ENCODE measurements at places on chromosomes 1 and 21.

DNA sequence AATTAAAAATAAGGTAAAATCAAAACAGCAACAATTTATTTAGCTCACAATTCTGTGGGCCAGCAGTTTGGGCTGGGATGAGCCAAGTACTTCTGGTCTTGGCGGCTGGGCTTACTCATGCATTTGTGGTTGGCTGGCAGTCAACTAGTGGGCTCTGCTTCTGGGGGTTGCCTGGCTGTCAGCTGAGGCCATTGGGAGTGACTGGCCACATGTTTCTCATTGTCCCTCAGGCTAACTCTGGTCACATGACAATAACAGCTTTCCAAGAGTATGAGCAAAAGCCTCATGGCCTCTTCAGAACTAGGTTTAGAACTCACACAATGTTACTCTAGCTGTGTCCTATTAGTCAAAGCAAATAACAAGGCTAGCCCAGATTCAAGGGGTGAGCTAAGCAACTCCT, 15.6 kb upstream of the CHIA start:
- no peak for DNase-seq

DNA sequence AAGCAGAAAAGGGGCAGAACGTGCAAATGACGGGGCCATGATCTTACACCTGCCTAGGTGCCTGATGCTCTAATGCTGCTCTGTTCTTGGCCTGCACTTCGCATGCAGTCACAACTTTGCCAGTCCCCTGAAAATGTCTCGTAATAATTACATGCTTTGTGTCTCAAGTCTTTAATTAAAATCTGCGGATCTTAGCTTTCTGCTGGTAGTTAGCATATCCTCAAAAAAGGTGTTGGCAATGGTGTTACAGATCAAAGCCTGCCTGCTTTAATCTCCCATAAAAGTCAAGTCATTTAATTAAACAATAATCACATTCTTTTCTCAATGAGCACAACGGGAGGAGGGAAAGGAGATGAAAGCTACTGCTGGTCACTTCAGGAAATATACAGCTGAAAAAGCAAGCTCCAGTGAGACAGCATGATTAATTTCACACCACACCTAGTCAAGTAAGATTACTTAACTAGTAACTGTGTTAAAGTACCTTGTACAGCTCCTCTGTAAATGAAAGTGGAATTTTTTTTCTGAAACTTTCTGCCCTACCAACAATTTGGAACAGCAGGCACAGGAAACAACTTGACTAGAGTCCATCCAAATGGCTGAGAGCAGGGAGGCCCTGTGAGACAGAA, 45.8 kb downstream of the STX6 start:
- DNase-seq, result no peak

GRCh38 chr1:226378071-226378470, 29.8 kb downstream of the PARP1 start:
- DNase-seq, result no peak

DNA sequence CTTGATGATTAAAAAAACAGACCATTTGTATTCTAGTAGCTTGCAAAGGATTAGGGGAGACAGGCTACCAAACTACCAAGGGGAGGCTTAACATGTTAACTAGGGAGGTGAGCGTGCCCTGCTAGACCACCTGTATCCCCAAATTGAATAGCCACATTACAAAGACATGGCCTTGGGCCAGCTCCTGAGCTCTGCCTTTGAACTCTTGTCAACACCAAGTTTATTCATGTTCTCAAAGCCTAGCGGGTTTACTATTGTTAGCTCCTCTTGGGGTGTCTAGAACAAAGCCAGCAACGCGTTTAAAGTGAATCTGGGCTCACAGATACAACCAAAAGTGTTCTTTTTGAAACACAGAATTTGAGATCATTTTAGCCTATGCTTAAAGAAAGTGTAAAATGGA, 36.3 kb downstream of the SMYD2 start:
- no peak for DNase-seq

GRCh38 chr1:51061231-51061918, 40.7 kb upstream of the C1orf185 start:
- DNase-seq, result no peak

GRCh38 chr1:12587981-12588640, 29.9 kb downstream of the DHRS3 start:
- DNase-seq, result no peak

- DNase-seq, result no peak
Measured at GRCh38 chr1:6491081-6491449, 402 bp downstream of the PLEKHG5 start.

- peak; percentile 28 for DNase-seq
Measured at GRCh38 chr1:40316595-40317393, at the start of gene COL9A2. Gene COL9A2, minus strand, starts transcription at chr1:40317286. Its CDS starts 89 bp downstream, at chr1:40317197.

DNA sequence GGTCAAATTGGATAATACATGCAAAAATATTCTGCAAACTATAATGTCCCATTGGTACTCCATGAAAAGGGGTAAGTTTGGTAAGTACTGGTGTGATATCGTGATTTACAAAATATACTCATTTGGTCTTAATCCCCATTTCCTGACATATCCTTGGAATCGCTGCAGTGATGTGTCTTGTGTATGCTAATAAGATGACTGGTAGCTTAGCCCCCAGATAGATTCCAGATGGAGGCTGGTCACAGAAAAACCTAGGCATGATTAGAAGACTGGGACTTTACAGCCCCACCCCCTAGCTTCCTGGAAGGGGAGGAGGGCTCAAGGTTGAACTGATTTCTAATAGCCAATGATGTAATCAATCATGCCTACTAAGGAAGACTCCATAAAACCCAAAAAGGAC, 3.0 kb downstream of the VAMP4 start:
- DNase-seq, result no peak

DNA sequence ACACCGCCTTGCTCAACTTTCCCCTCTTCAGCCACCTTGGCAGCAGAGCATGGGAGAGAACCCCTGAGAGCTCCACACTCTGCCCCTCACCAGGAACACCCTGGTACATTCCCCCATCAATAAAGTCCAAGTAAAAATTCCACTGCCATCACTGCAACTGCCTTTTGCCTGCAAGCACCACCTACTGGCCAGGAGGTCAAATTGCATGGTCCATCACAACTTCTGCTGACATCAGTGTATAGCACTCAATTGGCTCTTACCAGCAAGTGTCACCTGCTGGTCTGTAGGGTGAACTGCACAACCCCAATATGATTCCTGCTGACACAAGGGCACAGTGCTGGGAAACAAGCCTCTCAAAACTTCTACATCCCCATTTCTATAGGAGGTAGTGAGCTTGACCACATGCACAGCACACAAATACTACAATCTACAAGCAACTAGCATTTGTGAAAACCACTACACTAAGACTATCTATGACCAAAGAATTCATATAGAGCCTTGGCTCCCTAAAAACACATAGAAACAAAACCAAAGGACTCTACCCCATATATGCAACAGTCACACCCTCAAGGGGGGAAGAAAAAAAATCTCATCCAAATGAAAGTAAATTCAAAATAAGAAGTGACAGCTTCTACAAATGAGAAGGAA, 69.2 kb downstream of the FASLG start:
- no peak for DNase-seq

GRCh38 chr1:26257222-26257621, 22.7 kb upstream of the SH3BGRL3 start:
- DNase-seq, result no peak

GRCh38 chr21:36704958-36705678, 6.2 kb downstream of the SIM2 start:
- no peak for DNase-seq

DNA sequence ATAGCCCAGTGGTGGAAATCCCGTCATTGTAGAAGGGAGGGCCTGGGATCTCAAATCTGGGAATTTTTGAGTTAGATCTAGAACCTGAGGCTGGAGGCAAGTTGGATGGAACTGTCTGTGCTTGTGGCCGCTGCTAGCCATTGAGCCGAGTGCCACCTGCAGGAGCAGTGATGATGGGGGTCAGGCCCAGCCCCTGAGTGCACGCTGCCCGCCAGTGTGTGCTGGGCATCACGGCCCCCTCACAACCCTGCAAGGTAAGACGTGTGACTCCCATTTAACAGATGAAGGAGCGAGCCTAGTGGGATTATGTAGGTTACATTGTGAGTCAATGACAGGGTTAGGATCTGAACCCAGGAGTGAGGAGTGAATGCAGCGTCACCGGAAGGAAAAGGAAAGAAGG, 407.2 kb downstream of the CAMTA1 start:
- no peak for DNase-seq

- DNase-seq, result no peak
Measured at GRCh38 chr1:200980452-200980772, 43.1 kb downstream of the KIF21B start.

DNA sequence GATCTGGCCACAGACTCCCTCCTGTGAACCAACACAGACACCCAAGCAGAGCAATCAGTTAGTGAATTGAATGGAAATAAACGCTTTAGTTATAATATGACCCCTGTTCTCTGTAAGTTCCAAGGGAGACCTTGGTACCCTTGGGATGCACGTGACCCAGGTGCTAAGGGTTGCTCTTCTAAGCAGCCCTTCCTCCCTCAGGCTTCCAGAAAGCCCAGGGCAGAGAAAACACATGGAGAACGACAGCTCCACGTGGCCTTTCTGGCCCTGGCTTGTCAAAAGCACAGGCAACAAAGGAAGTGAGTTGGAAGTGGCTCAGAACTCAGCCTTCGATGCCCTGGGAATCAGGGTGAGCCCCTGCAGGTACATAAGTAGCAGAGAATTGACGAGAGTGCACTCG, 57.4 kb downstream of the LACTBL1 start:
- no peak for DNase-seq

DNA sequence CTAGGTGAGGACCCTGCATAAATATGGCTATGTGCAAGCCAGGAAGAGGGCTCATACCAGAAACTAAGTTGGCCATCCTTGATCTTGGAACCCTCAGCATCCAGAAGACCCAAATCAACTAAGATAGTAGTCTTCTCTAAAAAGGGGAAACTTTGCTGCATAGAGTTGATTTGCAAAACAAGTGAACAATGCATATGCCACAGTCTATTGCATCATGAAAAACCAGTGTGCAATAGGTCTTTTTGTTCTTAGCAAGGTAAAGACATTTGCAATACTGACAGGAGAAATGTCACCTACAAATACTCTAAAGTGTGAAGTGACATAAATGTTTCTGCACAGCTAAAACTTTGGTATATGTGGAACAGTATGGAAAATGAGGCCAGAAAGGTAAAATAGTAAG, 2.0 kb upstream of the IFI16 start:
- DNase-seq, result no peak

DNA sequence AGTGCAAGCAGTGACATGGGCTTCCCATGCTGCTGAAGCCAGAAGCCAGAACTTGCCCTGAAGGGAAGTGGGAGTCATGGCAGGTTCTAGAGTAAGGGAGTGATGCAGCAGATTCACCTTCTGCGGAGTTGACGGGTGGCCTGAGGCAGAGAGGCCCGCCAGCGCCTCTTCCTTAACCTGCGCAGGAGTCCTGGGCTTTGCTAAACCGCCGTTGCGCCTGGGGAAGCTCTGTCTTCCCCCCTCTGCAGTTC, 67.3 kb downstream of the OBSCN start:
- no peak for DNase-seq

- no peak for DNase-seq
Measured at GRCh38 chr1:246695136-246695535, 29.1 kb upstream of the SCCPDH start.

GRCh38 chr1:208270651-208271141, 26.5 kb upstream of the PLXNA2 start:
- no peak for DNase-seq

- peak; percentile 40 for DNase-seq
Measured at GRCh38 chr1:39196244-39197215, 8.0 kb upstream of the MACF1 start.

DNA sequence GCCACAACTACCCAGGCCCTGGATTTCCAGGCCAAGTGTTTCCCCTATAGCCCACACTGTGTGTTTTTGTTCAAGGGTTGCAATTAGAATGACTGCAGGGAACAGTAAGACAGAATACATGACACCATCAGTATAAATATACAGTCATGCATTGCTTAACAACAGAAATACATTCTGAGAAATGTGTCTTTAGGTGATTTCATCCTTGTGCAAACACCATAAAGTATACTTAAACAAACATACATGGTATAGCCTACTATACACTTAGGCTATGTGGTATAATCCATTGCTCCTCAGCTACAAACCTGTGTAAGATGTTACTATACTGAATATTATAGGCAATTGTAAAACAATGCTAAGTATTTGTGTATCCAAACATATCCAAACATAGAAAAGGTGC, 7.5 kb upstream of the SLC44A5 start:
- no peak for DNase-seq

DNA sequence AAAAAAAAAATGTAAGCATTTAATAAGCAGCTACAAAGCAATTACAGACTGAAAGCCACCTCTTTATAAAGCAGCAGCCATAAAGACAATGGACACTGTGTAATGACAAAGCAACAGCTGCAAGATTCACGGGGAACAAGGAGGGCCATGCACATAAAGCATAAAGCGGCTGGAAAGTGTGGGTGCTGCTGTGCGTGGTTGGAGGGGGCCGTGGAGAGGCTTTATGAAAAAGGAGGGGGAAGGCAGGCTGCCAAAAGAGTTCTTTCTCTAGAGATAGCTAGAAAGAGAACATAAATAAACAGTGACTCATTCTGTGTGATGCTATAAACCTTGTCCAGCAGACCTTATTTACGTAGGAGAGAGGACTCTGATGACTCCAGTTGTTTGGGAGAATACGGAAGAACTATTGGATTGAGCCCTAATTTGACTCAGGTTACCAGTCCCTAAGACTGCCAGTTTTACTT, 49.3 kb downstream of the ADAMTS1 start:
- DNase-seq, result no peak

GRCh38 chr1:47655521-47656300, 217.9 kb downstream of the FOXD2 start:
- DNase-seq, result no peak

DNA sequence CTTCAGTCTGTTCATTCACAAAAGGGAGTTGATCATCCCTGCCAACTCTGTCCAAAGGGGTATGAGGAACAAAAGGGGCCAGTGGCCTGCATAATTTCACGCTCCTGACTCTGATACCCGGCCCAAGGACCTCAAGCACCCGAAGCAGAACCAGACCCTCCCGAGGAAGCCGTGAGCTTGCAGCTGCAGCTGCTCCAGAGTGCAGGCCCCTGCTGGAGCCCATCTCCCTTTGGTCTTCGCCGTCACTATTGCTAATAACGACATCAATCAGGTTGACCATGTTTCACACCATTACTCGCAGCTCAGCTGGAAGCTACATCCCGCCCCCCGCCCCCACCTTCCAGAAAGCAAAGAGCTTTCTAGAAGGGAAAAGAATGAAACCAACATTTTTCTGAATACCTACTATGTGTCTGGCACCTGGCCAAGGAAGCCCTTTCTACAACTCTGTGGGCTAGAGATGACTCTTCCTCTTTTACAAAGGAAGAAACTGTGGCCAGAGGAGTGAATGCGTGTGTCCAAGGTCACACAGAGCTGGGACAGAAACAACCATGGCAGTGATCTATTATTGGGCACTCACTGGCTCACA, 5.5 kb downstream of the NKAIN1 start:
- DNase-seq, result no peak

GRCh38 chr1:246158131-246158530, 348.9 kb downstream of the SMYD3 start:
- DNase-seq, result no peak

GRCh38 chr1:39936724-39937491, 18.0 kb upstream of the MFSD2A start:
- no peak for DNase-seq

Measured in activated CD4-positive, CD25-positive, alpha-beta regulatory T cell treated with anti-CD3 and anti-CD28 coated beads, Interleukin-2, amount 50 U/mL, for 16 hours (primary cell).